ENCODE measurements at places on chromosomes 4 and X.

- no peak for DNase-seq
These were observed 63.0 kb upstream of the ENPP6 start for GRCh38 chr4:184280591-184281071.

DNA sequence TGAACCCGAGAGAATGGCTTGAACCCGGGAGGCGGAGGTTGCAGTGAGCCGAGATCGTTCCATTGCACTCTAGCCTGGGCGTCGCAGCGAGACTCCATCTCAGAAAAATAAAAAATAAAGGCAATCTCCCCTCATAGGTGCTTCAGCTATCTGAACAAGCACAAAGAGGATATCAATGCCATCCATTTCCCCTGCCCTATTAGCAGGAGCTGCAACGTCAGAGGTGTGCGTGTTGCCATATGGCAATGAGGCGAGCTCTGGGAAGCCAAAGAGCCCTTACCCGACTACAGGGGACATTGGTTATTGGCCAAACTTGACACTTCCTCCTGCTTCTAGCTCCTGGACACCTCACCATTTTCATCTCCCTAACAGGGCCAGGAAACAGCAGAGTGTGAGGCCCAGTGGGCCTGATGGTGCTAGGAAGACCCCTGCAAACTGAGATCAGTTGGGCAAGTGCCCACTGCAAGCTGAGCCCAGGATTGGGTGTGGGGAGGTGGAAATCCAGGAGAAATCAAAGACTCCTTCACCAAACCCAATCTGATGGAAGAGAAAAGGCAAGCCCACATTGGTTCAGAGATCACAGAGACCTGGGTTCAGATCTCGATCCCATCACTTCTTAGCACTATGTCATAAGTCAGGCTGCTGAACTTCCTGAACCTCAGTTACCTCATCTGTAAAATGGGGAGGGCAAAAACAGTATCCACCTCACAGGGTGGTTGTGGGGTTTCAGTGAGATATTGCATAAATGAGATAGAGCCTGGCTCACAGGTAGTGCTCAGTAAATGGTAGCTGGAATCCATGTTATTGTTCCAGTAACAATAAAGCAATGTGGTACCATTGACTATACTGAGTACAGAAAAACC, 21.2 kb downstream of the SLC25A5 start:
- DNase-seq = no peak

GRCh38 chrX:23631136-23631535, 36.2 kb upstream of the PRDX4 start:
- DNase-seq = no peak

DNA sequence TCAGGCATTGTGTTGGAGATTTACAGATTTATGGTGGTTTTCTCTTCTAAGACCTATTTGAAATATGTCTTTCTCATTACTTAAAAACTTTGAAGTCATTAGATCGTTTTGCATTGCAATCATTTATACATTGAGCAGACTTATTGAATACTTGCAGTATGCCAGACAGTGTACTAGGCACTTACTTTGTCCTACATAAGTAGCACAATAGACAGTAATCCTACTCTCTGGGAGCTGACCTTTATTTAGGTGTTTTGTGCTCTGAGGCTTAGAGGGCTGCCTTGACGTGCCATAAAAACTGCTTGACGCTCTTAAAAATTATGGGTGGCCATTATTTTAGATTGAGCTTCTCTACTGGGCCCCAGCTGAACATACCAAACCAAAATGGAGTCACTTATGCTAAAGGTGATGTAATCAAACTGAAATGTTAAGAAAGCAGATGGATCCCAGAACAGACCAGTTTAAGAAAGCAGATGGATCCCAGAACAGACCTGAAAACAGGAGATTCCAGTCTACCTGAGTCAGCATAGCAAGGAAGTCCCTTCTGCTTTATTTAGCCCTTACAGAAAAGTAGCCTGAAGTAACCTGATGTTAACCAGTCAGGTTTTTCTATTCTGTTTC, 42.4 kb downstream of the PTTG2 start:
- no peak for DNase-seq

- no peak for DNase-seq
These were observed 15.8 kb downstream of the SCD5 start for GRCh38 chr4:82782626-82783345.

- no peak for DNase-seq
These were observed 467.9 kb downstream of the INPP4B start for GRCh38 chr4:142378179-142378578.

All from stimulated activated CD8-positive, alpha-beta memory T cell treated with anti-CD3 and anti-CD28 coated beads, Interleukin-2, amount 100 ng/mL, for 1 hour (primary cell).